ENCODE measurements at places on chromosomes 2 and 18. TPM values are rescaled to one million over a fixed set of nuclear protein-coding genes. Genes with fewer than 3 reads are reported as not detected.

The CLEC4F gene
- not detected for polyA plus RNA-seq

GRCh38 chr2:132446444-132446843 lies 29.8 kb downstream of the GPR39 start:
- no peak for DNase-seq

The UGT1A1 gene
- polyA plus RNA-seq, result 0.09 TPM

GRCh38 chr2:1055014-1055595 lies 104.5 kb downstream of the SNTG2 start:
- DNase-seq, result no peak

GRCh38 chr2:14551069-14551468 lies 81.4 kb upstream of the LRATD1 start:
- no peak for DNase-seq

- DNase-seq, result no peak
Observed at GRCh38 chr2:42183775-42184174, 14.6 kb downstream of the EML4 start.

The SLC19A3 gene
- polyA plus RNA-seq, result 0.84 TPM

DNA sequence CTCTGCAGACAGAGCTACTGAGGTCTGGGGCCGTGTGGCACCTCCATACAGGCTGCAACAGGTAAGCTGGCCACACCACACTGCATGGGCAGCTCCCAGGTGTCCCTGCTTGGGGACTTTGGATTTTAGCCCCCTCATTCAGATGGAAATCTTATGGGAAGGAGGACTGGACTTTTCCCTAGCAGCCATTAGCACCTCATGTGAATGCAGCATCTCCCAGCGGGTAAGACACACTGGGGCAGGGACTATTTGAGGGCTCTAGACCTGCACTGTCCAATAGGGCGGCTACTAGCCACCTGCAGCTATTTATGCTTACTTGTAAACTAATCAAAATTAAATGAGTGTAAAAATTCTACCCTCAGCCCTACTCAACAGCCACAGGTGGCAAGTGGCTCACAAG lies 34.2 kb upstream of the GLI2 start:
- no peak for DNase-seq

DNA sequence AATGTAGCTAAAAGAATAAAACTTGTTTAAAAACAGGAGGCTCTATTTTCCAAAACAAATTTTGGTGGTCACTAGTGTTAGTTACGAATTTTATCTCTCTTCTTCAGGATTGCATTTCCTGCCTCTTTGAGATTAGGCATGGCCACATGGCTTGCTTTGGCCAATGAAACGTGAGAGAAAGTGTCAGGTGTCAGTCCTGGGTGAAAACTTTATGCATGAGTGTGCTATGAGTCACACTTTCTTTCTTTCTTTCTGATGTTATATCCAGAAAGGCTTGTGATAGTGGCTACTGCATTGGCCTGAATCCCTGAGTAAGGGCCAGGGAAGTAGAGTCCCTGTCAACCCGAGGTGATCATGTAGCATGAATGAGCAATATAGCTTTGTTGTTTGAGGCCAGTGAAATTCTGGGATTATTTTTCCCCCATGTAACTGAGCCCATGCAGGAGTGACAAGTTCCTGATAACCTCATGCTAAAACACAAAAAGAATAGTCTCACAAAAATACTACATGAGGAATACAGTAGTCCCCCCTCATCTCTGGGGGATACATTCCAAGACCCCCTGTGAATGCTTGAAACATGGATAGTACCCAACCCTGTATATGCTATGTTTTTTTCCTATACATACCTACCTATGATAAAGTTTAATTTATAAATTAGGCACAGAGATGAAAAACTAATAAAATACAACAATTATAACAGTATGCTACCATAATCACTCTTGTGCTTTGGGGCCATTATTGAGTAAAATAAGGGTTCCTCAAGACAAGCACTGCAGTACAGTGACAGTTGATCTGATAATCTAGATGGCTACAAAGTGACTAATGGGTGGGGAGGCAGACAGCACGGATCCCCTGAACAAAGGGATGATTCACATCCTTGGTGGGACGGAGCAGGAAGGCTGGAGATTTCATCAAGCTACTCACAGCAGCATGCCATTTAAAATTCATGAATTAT lies 109.5 kb downstream of the CDC42EP3 start:
- no peak for DNase-seq

GRCh38 chr2:64610316-64610855 lies 43.3 kb downstream of the SERTAD2 start:
- no peak for DNase-seq

DNA sequence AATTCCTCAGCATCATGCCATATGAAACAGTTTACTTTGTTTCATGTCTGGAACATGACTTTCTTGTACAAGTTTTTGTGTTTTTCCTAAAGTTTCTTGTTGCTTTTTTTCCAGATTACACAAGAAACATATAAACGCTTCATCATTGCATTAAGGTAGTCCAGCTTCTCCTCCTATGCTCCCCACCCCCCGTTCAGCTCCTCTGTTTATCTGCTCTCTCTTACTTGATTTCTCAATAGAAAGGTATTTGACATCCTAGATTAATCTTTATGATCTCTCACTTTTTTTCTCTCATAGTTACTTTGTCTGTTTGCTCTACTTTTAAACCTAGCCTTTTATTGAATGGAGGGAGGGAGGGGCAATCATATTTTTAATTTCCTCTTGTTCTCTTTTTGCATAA lies 25.4 kb downstream of the SLC40A1 start:
- no peak for DNase-seq

DNA sequence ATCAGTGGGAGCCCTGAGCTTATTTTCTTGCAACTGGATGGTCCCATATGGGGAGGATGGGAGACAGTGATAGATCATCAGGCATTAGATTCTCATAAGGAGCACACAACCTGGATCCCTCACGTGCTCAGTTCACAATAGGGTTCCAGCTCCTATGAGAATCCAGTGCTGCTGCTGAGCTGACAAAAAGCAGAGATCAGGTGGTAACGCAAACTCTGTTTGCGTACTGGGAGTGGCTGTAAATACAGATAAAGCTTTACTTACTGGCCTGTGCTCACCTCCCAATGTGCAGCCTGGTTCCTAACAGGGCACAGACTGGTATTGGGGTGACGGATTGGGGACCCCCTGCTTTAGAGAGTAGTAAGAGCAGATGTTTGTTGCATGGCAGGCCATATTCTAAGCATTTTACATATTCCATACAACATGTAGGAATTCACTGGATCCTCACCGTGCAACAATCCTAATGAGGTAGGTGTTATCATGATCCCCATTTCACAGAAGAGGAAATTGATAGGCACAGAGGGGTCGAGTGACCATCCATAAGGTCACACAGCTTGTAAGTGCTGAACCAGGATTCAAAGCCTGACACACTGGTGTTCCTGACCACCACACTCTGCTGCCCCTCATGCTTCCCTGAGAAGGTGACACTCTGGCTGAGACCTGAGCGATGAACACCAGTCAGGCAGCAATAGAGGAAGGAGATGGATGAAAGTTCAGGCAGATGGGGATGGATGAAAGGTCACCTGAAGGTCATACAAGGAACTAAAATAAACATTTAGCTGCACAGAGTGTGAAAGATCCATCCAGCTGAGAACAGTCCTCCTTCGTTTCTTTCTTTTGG lies 15.7 kb upstream of the MAT2A start:
- no peak for DNase-seq

The TUBA4B gene
- polyA plus RNA-seq, result not detected

The FBXO15 gene
- polyA plus RNA-seq, result 0.50 TPM

DNA sequence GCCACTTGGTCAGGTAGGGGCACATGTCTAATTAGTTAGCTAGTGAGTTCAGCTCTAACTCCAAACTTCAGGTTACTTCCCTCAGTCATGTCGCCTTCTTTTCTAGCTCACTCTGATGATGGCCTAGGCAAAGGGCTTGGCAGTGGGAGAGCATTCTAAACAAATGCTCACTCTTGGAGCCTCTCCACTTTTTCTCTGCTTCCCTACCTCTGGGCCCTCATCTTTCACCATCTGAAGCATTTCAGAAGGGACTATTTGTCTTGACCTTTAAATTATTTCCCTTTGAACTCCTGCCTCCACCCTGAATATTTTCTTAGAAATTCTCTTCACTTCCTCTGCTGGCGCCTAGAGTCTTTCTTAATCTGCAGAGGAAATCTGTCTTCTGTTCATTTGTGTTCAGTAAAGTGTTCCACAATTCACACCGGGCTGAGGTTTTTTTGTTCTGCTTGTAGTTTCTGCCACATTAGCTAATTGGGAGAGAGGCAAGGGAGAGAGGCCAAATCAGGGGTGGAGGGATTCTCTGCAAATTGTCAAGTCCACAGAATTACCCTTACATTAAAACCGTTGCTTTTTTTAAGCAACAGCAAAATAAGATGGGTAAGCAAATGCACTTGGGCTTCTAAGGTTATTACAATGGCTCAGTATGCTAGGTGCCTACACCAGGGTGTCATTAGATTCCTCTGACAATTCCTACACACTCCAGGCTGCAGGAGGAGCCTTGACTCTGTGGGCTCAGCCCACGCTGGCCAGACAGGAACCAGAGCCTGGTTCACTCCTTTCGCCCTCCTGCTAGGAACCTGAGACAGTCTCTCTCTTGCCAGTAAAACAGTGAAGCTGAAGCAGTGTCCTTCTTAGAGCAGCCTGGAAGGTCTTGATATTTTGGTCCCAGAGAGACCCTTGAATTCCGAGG lies 5.5 kb downstream of the MSGN1 start:
- peak; percentile 42 for DNase-seq

The DGKD gene
- 23.0 TPM for polyA plus RNA-seq

The NCKAP5 gene
- 5.0 TPM for polyA plus RNA-seq

DNA sequence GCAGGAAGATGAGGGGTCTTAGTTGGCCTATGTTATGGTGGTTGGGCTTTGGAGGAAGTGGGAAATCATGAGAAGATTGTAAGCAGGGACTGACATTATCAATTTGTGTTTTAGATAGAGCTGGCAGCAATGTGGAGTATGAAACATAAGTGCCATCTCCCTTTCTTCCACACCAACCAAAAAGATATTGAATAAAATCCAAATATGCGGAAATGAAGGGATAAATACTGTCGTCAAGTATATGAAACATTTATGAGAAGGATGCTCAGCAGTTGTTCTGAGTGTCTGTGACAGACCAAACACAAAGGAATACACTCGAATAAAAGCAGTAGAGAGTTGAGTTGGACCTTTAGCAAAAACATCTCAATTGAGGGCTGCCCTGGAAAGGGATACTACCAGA lies 1090.0 kb upstream of the ZEB2 start:
- no peak for DNase-seq

The KCNK3 gene
- 1.8 TPM for polyA plus RNA-seq

The SCYGR8 gene
- polyA plus RNA-seq, result not detected

DNA sequence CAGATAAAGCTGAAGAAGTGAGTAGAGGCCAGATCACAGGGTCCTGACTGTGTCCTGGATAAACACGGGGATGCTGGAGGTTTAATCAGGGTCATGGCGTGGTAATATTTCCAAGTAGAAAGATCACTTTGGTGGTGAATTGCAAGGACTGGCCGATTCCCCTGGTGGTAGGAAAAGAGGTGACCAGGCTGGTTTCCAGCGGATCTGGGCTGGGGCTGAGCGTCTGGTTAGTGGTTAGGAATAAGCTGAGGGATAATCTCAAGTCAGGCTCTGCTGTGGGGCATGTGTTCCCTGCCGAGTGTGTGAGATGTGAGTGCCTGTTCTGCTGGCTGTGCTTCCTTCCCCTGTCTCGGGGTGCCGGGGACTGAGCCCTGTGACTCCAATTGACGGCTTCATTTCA lies 484.0 kb downstream of the TSN start:
- no peak for DNase-seq

GRCh38 chr2:125037135-125037653 lies 1012.1 kb downstream of the CNTNAP5 start:
- no peak for DNase-seq

GRCh38 chr2:176582990-176583481 lies 313.8 kb downstream of the MTX2 start:
- DNase-seq, result peak; percentile 84

- DNase-seq, result no peak
Observed at GRCh38 chr2:120283649-120284048, 31.0 kb downstream of the RALB start.

The QPCT gene
- 5.3 TPM for polyA plus RNA-seq

DNA sequence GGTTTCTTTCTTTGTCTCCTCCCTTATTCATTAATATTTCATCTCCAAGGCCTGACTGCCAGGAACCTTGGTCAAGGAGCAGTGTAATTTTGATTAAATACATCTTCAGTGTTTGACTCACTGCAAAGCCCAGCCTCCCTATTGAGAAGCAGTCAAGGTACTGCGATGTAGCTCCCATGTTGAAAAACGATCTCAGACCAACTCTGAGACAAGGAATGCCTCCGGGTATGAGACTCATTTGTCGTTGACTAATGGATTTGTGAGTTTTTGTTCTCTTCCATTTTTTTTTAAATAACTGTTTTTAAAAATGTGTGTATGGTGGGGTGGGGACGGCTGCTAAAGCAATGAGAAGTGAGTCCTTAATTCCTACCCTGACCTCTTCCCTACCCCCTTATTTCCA lies 361.6 kb downstream of the SOX11 start:
- DNase-seq, result no peak

The HOXD8 gene
- polyA plus RNA-seq, result 15.3 TPM

DNA sequence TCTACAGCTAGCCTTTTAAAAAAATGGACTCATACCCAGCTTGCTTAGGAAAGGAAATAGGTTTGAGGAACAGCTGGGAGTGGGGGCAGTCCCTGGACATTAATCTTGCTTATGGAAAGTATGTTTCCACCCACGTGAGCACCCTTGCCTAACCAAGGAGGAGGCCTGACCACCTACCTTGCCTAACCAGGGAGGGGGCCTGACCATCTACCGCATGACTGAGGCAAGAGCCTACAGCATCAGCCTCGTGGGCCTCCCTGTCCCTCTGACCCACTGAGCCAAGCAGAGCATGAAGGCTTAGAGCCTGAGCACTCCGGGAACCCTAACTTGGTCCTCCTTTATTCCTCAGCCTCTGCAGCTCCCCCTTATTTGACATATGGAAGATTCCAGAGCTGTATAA lies 20.2 kb downstream of the PRKAG3 start:
- peak; percentile 15 for DNase-seq

- DNase-seq, result peak; percentile 85
Observed at GRCh38 chr2:50143822-50144575, 887.9 kb downstream of the NRXN1 start.

- DNase-seq, result no peak
Observed at GRCh38 chr2:177537636-177538035, 145.1 kb downstream of the AGPS start.

GRCh38 chr2:213627835-213628460 lies 343.7 kb downstream of the SPAG16 start:
- peak; percentile 72 for DNase-seq

The ACOXL gene
- 0.13 TPM for polyA plus RNA-seq

The MBP gene
- polyA plus RNA-seq, result 12.1 TPM

- DNase-seq, result peak; percentile 53
Observed at GRCh38 chr18:12460874-12461273, 53.1 kb downstream of the PRELID3A start.
